Activated CD8-positive, alpha-beta memory T cell treated with anti-CD3 and anti-CD28 coated beads for 24 hours (primary cell): ENCODE measurements at places on chromosomes 12 and 14.

- no peak for DNase-seq
Observed at GRCh38 chr12:96989916-96990315, 82.9 kb downstream of the NEDD1 start.

DNA sequence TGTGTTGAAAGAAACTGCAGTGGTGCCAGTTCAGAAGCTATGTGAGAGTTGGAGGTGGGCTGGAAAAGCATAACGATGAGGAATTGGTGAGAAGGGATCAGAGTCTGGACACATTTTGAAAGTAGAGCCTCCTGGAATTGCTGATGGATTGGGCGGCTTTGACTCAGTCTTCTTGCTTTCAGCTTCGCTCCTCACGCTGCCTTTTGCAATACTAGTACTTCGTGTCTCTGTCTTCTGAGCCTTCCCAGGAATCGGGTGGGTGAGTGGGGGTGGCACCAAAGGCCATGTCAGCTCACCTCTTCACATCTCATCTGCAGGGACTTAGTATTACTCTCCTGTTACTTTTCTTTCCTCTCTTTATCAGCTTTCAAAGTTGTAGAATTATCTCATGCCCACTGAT, 101.6 kb upstream of the RFX4 start:
- no peak for DNase-seq

DNA sequence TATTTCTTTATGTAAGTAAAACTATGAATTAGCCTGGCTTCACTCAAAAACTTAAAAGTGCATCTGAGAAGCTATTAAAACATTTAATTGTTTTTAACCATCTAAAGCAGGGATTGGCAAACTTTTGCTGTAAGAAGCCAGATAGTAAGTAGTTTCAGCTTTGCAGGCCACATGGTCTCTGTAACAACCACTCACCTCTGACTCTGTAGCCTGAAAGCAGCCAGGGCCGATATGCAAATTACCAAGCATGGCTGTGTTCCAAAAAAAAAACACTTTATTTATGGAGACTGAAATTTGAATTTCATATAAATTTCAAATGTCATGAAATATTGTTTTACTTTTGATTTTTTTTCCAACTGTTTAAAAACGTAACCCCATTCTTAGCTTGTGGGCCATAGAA, 95.3 kb downstream of the CIT start:
- no peak for DNase-seq

DNA sequence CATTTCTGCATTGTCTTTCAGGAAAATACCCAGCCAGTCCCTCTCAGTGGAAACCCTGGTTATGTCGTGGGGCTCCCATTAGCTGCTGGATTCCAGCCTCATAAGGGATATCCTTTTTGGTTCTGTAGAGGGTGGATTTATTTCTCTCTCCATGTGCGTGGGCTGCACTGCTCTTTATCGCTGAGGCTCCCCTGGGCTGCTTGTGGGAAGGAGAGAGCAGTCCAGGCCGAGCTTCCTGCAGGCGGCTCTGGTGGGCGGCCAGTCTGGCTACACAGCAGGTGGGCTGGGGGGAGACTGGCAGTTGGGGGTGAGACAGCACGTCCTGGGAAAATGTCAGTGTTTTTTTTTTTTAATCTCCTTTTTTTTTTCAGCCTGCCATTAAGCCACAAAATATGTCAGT, 27.6 kb downstream of the TCTN1 start:
- no peak for DNase-seq

DNA sequence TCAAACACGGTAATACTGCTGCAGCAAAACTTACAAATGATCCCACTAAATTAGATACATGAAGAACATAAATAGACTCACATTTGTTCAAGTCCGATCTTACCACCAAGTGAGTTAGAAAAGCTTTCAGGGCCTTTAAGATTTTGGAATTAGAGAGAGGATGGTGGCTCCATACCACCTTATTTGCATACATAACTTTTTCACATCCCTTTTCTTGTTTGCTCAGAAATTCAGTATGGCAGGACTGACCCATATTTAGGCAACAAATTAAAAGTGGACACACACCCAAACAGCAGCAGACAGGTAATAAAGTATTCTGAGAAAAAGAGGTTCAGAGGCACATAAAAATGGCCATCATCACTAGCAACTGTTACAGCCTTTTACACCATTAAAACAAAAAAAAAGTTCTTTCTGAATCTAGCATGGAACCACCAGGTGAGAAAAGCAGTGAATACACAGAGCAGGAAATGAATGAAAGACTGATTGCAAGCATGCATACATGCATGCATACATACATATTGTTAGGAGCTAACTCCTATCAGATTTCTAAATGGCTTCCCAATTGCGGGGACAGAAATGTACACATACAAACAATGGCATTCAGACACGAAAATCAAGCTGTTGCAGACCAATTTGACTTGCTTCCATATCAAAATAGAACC, 23.3 kb downstream of the STXBP6 start:
- no peak for DNase-seq

GRCh38 chr14:100348784-100349685, 25.9 kb downstream of the SLC25A47 start:
- peak; percentile 54 for DNase-seq

- no peak for DNase-seq
Observed at GRCh38 chr12:52690351-52691075, 10.3 kb upstream of the KRT1 start.
